ENCODE measurements at places on chromosomes 16 and 17.
A peak's percentile ranks its signal among the peaks of the same experiment; 100 is the strongest.

DNA sequence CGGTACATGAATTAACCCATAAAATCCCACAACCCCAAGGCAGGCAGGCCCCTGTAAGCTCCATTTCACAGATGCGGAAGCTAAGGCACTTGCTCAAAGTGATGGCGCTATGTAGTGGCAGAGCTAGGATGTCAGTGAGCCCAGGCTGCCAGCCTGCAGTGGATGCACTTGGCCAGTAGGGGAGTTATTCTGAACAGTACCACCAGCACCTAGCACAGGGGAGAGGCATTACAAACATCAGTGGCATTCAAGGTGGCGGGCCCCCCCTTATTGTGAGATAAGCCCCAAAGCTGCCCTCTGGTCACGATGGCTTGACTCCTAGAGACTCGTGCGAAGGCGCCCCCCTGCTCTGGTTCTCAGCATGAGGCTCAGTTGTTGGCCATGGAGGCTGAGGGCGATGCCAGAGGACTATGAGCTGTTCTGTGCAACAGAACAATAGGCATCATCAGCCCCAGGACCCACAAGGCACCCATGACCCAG, 33.8 kb downstream of the GTF3C1 start:
- DNase-seq = peak; percentile 24

- DNase-seq = no peak
Observed at GRCh38 chr17:16435925-16436886, 20.8 kb downstream of the TRPV2 start.

DNA sequence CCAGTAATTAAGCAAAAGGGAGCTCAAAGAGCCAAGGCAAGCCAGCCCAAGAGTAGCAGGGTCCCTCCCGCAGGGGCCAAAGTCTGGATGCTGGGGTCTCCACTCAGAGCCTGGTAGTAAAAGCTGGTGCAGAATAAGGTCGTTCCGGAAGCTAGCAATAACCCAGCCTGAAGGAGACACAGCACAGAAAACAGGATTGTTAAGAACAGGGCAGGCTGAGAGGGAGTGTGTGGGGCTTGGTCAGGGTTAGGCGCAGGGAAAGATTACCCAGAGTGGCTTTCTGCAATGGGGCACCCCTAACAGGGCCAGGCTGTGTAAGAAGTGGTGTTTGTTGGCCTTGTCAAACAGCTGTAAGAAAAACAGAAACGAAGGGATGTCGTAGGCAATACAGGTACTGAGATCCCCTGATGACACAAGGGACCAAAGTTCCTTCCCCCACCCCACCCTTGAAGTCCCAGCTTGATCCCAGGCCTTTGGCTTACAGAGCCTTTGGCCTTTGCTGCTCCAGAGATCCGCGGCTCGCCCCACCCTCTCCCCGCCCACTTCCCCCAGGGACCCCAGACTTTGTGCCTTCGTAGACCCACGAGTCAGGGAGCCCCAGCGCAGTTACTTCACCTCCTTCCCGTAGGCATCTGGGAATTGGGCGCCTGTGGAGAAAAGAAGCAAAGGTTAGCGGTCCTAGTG, 712 bp downstream of the TMEM256 start:
- no peak for DNase-seq

- DNase-seq = no peak
Observed at GRCh38 chr17:6489016-6489550, 44.8 kb downstream of the PIMREG start.

DNA sequence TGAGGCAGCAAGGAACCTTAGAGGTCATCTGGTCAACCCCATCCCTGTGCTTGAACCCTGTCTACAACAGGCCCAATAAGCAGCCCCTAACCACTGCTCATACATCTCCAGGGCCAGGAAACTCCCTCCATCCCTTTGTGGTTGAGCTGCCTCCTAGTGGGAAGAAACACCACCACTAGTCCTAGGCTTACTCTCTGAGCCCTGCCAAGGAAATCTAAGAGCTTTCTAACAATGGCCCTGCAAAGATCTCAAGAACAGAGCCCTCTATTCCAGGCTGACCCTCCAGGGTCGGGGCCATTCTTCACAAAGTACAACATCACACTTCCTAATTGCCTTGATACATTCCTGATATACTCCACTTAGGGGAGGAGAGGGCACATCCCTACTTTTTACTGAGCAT, 5.8 kb downstream of the ACLY start:
- DNase-seq = no peak

DNA sequence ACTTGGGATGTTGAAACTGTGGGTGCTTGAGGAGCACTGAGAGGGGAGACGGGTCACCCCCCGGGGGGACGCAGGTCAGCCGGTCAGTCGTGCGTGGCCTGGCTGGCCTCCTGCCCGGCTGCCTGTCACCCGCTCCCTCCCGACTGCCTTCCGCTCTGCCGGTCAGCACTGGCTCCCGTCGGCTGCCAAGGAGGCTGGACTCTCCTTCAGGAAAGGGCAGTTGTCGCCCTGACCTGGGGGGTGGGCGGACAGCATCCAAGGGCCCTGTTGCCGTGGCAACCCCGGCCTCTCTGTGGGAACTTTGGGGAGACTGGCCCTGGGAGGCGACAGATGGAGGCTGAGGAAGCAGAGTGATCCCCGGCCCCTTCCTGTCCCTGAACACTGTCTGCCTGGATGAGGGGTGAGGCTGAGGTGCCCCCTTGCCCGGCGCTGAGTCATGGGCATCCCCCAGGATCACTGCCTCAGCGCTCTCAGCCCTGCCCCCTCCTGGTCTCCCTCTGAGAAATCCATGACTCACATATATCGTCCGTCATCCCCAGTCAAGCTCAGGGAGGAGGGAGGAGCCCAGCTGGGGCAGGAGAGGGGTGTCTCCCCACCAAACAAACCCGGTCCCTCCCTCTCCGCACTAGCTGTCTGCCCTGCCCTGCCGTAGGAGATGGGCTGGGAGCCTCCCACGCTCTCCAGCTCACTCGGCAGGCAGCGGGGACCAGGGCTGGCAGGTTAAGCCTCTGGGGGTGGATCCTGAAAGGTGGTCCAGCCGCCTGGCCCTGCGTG, at the start of gene ADGRG1:
ADGRG1 (plus strand) TSS at position 623 of the 774 bp plus-strand sequence. CDS start 21,658 bp downstream, outside the sequence.
- DNase-seq = peak; percentile 47

Measured in stimulated activated CD4-positive, alpha-beta T cell treated with anti-CD3 and anti-CD28 coated beads, Interleukin-4, amount 100 ng/mL, for 48 hours (primary cell).